Activated naive CD4-positive, alpha-beta T cell treated with anti-CD3 and anti-CD28 coated beads, Interleukin-2, amount 50 U/mL, for 16 hours (primary cell): ENCODE measurements at places on chromosomes 1 and 21.

GRCh38 chr1:94866164-94866807, 46.1 kb downstream of the SLC44A3 start:
- no peak for DNase-seq

DNA sequence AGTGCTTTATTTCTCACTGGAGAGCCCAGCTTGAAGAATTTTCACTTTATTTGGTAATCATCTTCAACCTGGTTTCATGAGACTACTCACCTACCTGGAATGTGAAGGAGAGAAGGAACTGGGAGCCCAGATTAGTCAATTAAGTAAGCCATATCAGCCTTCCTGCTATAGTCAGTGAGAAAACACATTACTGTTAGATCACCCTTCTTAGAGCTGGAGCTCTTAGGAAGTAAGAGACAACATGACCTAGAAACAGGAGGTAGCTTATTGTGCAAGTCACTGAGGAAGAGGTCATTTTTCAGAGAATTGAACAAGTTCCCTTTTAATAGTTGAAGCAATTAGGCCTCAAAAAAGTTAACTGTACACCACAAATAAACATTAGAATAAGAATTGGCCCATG, 49.2 kb upstream of the TEKT2 start:
- DNase-seq, result no peak

GRCh38 chr1:180519846-180520245, 17.5 kb upstream of the ACBD6 start:
- DNase-seq, result no peak

DNA sequence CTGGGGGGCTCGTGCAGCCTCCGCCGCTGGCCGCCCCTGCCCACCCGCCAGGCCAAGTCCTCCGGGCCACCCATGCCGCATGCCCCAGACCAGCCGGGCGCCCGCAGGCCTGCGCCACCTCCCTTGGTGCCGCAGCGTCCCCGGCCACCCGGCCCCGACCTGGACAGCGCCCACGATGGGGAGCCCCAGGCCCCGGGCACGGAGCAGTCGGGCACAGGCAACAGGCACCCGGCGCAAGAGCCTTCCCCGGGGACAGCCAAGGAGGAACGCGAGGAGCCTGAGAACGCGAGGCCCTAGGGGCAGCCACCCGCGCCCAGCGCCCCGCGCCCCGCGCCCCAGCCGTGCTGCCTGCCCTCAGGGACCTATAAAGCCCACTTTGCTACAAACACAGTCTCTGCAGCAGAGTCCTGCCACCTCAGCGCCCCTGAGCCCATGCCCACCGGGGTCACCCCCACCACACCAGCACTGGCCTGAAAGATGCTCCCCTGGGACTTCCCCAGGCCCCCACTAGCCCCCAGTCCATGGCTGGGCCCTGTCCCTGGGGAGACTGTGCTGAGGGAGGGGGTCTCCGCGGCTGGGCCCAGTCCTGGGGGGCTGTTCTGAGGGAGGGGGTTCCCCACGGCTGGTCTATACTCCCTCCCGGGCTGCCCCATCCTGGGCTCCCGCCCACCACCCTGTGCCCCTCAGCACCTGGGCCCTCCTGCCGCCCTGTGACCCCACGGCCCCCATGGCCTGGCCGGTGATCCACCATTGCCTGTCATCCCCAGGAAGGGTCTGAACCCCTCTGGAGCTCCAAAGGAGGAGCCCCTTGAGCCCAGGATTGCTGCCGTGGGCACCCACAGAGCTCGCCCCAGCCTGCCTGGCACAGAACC, 8.6 kb downstream of the TNFRSF18 start:
- DNase-seq, result no peak

- DNase-seq, result no peak
Measured at GRCh38 chr1:97010566-97011264, 289.1 kb downstream of the PTBP2 start.

- no peak for DNase-seq
Measured at GRCh38 chr1:183847641-183848040, 42.7 kb downstream of the RGL1 start.

DNA sequence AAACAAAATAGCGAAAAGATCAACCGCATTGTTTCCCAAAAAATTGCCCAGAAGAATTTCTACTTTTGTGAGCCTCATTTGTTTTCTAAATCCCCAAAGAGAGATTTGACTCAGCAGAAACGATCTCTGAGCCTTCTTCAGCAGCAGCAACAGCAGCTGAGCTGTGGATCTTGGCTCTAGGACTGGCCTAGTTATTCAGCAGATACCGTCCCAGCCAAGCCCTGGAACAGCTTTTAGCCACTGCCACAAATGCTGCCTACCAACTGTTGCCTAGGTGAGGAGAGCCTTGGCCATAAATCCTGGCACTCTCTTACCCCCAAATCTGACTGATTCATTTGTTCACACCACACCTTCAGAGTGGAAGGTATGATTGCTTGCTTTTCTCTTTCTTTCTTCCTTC, 320.1 kb downstream of the TGFB2 start:
- no peak for DNase-seq

GRCh38 chr1:76090283-76091203, 16.0 kb downstream of the ST6GALNAC3 start:
- DNase-seq, result no peak

- DNase-seq, result no peak
Measured at GRCh38 chr21:36697060-36697850, 1.7 kb upstream of the SIM2 start.

GRCh38 chr1:245397771-245398170, 243.0 kb downstream of the KIF26B start:
- no peak for DNase-seq
